ENCODE measurements at places on chromosomes 3 and 15. TPM values are rescaled to one million over a fixed set of nuclear protein-coding genes. Genes with fewer than 3 reads are reported as not detected.

Gene RASGRP1
- 1.9 TPM for total RNA-seq

Gene ZNF620
- total RNA-seq: not detected

GRCh38 chr15:61879219-61879618 lies 181.0 kb downstream of the VPS13C start:
- no peak overlapping the region for H3K4me3 ChIP-seq
- no peak overlapping the region for H3K27ac ChIP-seq
- DNase-seq: peak; percentile 8
- peaks cover 31% of the 10 kb centered on the region for H3K36me3 ChIP-seq
- H3K27me3 ChIP-seq: no peaks in the 10 kb centered on the region

Gene CADPS
- 4.6 TPM for total RNA-seq

Gene SMAD6
- total RNA-seq: 214 TPM

Gene CCDC54
- total RNA-seq: not detected

DNA sequence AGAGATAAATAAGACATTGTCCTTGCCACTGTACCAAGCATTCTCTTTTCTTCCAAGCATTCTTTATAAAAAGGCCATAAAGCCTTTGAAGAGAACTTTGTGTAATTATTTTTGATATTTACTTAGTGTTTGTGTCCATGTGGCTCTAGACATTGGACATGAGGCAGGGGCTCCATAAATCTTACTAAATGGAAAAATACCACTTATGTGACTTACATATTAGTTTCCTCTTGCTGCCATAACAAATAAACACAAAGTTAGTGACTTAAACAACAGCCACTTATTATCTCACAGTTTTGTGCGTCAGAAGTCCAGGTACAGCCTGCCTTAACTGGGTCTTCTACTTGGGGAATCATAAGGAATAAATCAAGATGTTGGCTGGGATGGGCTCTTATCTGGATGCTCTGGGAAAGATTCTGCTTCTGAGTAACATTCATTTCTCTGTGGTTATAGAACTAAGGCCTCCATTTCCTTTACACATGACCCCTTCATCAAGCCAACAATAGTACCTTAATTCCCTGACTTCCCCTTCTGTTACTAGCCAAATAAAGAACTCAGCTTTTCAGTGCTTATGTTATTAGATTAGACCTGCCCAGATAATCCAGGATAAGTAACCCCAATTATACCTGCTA lies 59.9 kb upstream of the COL8A1 start:
- H3K27me3 ChIP-seq: no peaks in the 10 kb centered on the region
- H3K4me3 ChIP-seq: no peak overlapping the region
- no peak overlapping the region for H3K27ac ChIP-seq
- H3K36me3 ChIP-seq: no peaks in the 10 kb centered on the region

DNA sequence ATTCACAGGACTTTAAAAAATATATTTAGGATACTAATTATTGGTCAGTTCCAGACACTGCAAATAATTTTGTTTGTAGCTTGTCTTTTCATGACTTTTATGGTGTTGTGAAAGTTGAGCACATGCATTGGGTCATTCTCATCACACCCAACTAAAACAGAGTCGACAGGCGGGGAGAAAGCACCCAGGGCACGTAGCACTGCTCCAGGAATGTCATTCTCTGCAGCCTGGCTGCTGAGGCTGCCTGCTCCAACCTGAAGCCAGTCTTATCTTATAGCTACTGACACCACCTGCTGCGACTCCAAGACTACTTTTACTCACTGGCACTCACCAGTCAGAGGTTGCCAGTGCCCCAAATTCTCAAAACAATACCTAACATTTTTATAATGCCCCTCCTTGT lies 56.9 kb downstream of the ACAD9 start:
- H3K27me3 ChIP-seq: no peaks in the 10 kb centered on the region
- DNase-seq: no peak
- no peaks in the 10 kb centered on the region for H3K36me3 ChIP-seq
- H3K4me1 ChIP-seq: no peaks in the 10 kb centered on the region

GRCh38 chr15:77810130-77810571 lies 177.4 kb upstream of the LINGO1 start:
- no peaks in the 10 kb centered on the region for H3K27me3 ChIP-seq
- no peak for DNase-seq
- H3K4me3 ChIP-seq: no peak overlapping the region
- no peak overlapping the region for H3K27ac ChIP-seq
- no peaks in the 10 kb centered on the region for H3K36me3 ChIP-seq

GRCh38 chr3:152719264-152719663 lies 115.7 kb upstream of the P2RY1 start:
- no peaks in the 10 kb centered on the region for H3K36me3 ChIP-seq
- no peak overlapping the region for H3K27ac ChIP-seq
- DNase-seq: no peak

- no peak for DNase-seq
- H3K27me3 ChIP-seq: no peaks in the 10 kb centered on the region
- peaks cover 10% of the 10 kb centered on the region for H3K4me1 ChIP-seq
- no peak overlapping the region for H3K27ac ChIP-seq
- H3K36me3 ChIP-seq: no peaks in the 10 kb centered on the region
Observed at GRCh38 chr15:64223882-64224281, 61.1 kb upstream of the PPIB start.

DNA sequence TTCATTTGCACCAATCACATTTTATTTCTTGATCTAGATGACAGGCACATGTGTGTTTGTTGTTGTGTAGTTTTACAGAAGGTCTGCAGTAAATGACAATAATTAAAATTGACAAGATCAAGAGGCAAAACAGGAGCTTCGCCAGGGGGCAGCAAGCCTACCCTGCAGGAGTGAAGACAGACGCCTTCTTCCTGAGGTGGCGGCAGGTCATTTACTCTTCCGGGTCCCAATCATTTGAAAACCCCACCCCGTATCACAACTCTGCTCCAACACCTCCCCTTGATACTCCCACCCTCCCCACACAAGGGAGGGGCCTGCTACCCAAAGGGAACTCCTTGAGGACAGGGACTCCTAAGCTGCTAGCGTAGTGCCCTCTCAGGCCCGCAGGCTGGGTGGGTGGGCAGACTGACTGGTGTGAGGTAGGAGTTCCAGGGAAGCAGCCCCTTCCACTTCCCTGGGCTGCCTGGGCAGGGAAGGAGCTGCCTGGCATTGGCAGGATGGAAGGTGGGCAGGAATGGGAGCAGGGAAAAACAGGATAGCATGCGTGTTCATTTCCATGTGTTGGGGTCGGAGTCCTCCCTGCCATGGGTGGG lies 13.1 kb downstream of the CHDH start:
- no peaks in the 10 kb centered on the region for H3K4me1 ChIP-seq
- no peaks in the 10 kb centered on the region for H3K36me3 ChIP-seq
- no peaks in the 10 kb centered on the region for H3K27me3 ChIP-seq
- H3K27ac ChIP-seq: no peak overlapping the region
- no peak for DNase-seq

Gene RETNLB
- total RNA-seq: 3.3 TPM

GRCh38 chr3:108946292-108947285 lies 7.1 kb downstream of the GUCA1C start:
- H3K4me3 ChIP-seq: no peak overlapping the region
- no peak for DNase-seq
- no peak overlapping the region for H3K27ac ChIP-seq
- H3K4me1 ChIP-seq: no peaks in the 10 kb centered on the region
- no peaks in the 10 kb centered on the region for H3K36me3 ChIP-seq

DNA sequence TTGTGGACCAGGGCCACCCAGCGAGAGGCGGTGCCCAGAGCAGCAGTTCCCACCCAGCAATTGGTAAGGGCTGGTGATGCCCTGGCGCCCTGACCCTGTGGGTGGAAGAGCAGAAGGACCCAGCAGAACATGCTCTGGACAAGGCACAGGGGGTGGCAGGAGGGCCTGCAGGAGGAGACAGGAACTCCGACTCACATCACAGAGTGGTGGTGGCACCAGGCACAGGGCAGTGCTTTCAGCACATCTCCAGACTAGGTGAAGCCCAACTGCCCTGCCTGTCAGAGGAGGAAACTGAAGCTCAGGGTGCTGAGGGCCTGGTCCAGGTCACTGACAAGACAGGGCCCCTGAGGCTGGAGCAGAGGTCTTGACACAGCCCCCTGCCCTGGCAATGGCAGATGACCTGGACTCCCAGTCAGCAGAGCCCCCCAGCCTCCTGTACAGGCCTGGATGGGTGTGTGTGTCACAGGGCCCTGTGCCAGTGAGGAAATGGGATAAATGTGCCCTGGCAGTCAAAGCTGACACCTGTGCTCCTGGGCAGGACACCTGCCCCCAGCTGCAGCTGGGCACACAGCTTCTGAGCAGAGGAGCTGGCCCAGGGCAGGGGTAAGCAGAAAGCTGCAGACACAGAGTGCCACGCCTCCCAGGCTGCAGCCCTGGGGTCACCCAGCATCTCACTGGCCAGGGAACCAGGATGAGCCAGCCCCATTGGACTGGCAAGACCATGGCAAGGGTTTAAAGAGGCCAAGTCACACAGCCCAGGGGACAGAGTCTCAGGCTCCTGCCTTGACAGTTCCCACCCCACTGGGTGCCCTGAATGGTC lies 11.4 kb downstream of the KLF15 start:
- no peaks in the 10 kb centered on the region for H3K27me3 ChIP-seq
- no peaks in the 10 kb centered on the region for H3K36me3 ChIP-seq
- H3K4me3 ChIP-seq: no peak overlapping the region

DNA sequence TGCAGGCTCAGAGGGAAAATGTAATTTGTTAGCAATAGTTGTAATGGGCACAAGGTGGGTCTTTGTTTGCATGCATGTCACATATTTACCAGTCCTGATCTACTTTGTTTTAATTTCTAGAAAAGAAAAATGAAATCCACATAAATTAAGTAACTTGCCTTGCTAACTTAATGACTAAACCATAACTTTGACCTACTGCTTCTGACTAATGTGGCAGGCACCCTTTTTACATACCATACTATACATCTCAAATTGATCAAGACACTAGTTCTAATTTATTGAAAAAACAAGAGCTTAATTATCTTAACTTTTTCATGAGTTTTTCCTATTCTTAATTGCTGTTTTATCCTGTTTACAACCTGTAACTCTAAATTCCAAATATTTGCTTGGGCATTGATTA lies 93.2 kb downstream of the ATP11B start:
- no peak overlapping the region for H3K4me3 ChIP-seq
- no peak overlapping the region for H3K27ac ChIP-seq
- peaks cover 26% of the 10 kb centered on the region for H3K36me3 ChIP-seq
- DNase-seq: no peak

Gene AGTR1
- 10.2 TPM for total RNA-seq

GRCh38 chr15:47124430-47125102 lies 592.7 kb upstream of the SEMA6D start:
- no peak overlapping the region for H3K4me3 ChIP-seq
- H3K4me1 ChIP-seq: no peaks in the 10 kb centered on the region
- H3K27ac ChIP-seq: no peak overlapping the region
- H3K36me3 ChIP-seq: no peaks in the 10 kb centered on the region

DNA sequence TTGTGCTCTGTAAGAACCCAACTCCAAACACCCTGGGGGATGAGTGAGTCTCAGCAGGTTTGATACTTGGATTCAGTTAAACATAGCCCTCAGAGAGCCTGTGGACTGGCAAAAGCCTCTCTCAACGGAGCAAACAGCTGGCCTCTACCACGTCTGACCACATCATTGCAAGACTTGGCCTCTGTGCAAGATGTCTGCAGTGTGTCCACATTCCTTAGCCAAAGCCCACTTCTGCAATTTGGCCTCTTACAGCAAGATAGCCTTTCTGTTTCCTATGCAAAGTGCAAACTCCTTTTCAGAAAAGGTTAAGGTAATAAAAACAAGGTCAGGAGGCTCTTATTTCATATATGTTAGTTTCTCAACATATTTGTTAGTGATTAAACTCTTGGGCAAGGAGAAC lies 27.9 kb downstream of the FBN1 start:
- DNase-seq: peak; percentile 18
- peak overlapping the region; percentile 29 for H3K27ac ChIP-seq
- no peak overlapping the region for H3K4me3 ChIP-seq
- no peaks in the 10 kb centered on the region for H3K36me3 ChIP-seq

Gene TBC1D5
- total RNA-seq: 50.7 TPM

GRCh38 chr3:3170998-3171397 lies 8.5 kb downstream of the CRBN start:
- peaks cover 16% of the 10 kb centered on the region for H3K4me1 ChIP-seq
- no peak overlapping the region for H3K27ac ChIP-seq
- no peaks in the 10 kb centered on the region for H3K36me3 ChIP-seq
- no peak for DNase-seq
- no peak overlapping the region for H3K4me3 ChIP-seq

Gene MUC20
- total RNA-seq: 321 TPM

DNA sequence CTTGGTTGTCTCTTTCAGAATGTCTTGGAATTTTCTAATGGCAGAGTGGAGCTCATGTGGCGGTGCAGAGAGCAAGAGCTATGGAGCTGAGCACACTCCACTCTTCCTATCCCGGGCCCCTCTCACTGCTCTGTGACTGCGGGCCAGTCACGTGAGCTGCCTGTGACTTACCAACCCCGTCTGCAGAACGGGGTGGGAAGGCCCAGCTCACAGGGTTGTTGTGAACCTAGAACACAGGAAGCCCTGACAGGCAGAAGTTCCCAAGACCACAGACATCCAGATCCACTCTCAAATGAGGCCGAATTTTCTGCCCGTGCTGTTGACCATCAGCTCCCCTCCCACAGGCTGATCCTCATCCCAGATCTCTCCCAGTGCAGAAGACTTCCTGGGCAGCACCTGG lies 35.5 kb upstream of the PLXNA1 start:
- H3K36me3 ChIP-seq: no peaks in the 10 kb centered on the region
- no peaks in the 10 kb centered on the region for H3K4me1 ChIP-seq
- no peak overlapping the region for H3K27ac ChIP-seq

- no peaks in the 10 kb centered on the region for H3K36me3 ChIP-seq
- DNase-seq: no peak
- H3K27ac ChIP-seq: no peak overlapping the region
- H3K27me3 ChIP-seq: no peaks in the 10 kb centered on the region
Observed at GRCh38 chr3:178856804-178857203, 214.8 kb downstream of the ZMAT3 start.

- H3K27me3 ChIP-seq: no peaks in the 10 kb centered on the region
- peaks cover 10% of the 10 kb centered on the region for H3K4me1 ChIP-seq
- peak; percentile 18 for DNase-seq
- no peak overlapping the region for H3K4me3 ChIP-seq
- no peaks in the 10 kb centered on the region for H3K36me3 ChIP-seq
Observed at GRCh38 chr3:39907981-39908380, 98.6 kb downstream of the MYRIP start.

Measured in transverse colon (tissue), 4 donors.